ENCODE measurements at places on chromosomes 1 and 21. TPM values are rescaled to one million over a fixed set of nuclear protein-coding genes. Genes with fewer than 3 reads are reported as not detected.

GRCh38 chr1:223487887-223488259 is 94.7 kb downstream of the CCDC185 start:
- no peak for DNase-seq

- DNase-seq: no peak
Observed at GRCh38 chr1:39061951-39062350, 35.8 kb downstream of the NDUFS5 start.

DNA sequence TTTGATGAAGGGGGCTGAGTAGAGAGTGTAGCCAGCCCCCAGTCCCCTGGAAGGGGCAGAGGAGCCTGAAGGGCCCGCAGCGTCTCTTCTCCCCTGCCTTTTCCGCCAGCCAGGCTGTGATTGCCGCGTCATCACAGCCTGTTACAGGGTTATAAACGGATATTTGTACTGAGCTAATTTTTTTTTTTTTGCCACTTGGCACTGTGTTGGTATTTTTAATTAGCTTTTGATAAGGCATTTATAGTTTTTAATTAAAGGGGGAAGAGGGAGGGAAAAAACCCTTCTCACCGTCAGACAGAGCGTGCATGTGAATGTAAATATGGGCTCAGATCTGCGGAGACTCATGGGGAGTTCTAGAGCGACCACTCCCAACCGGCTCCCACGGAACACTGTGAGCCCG is 97.7 kb upstream of the ACTL8 start:
- no peak for DNase-seq

DNA sequence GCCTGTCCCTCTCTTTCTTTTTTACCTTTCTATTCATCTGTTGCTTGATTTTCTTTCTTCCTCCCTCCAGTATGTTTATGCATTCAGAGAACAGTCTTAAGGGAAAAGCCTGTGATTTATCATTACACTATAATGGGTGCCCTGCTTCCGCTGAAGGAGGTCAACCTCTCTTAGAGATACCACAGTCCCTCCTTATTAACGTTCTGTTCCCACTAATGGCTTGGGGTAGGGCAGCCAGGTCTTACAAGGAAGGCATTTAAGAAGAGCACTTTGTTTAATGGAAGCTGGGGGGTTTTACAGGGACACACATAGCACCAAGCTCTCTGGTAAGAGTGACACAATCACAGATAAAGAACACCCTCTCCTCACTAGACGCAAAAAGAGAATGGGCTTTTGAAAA is 523.5 kb downstream of the NUF2 start:
- DNase-seq: no peak

DNA sequence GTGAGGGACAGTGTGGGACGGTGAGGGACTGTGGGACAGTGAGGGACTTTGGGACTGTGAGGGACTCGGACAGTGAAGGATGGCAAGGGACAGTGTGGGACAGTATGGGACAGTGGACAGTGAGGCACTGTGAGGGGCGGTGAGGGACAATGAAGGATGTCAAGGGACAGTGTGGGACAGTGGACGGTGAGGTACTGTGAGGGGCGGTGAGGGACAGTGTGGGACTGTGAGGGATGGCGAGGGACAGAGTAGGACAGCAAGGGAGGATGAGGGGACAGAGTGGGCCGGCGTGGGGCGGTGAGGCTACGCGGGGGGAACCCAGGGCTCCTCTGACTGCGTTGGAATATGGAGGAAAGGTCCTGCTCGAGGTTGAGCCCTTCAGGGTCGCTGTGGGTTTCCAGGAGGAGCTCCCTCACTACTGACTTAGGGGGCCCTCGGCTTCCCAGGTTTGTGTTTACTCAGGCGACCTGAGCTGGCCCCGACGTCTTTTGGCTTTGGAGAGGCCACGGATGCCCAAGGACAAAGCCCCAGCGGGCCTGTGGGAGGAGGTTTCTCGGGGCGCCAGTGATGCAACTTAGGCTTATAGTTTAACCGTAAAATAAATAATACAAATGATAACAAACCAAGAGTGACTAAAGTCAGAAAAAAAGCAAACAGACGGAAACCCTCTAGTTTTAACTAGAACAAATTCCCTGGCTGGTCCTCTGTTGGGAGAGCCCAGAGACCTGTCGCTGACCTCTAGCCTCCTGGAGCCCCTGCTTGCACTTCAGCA is 1.1 kb upstream of the ERRFI1 start:
- DNase-seq: no peak

GRCh38 chr1:201665036-201665435 is 126.1 kb downstream of the NAV1 start:
- DNase-seq: no peak

- DNase-seq: no peak
Observed at GRCh38 chr1:52140633-52141512, 1.0 kb upstream of the ZFYVE9 start.

- no peak for DNase-seq
Observed at GRCh38 chr1:160777486-160778089, 18.4 kb upstream of the LY9 start.

- no peak for DNase-seq
Observed at GRCh38 chr1:206698011-206698410, 13.3 kb downstream of the MAPKAPK2 start.

DNA sequence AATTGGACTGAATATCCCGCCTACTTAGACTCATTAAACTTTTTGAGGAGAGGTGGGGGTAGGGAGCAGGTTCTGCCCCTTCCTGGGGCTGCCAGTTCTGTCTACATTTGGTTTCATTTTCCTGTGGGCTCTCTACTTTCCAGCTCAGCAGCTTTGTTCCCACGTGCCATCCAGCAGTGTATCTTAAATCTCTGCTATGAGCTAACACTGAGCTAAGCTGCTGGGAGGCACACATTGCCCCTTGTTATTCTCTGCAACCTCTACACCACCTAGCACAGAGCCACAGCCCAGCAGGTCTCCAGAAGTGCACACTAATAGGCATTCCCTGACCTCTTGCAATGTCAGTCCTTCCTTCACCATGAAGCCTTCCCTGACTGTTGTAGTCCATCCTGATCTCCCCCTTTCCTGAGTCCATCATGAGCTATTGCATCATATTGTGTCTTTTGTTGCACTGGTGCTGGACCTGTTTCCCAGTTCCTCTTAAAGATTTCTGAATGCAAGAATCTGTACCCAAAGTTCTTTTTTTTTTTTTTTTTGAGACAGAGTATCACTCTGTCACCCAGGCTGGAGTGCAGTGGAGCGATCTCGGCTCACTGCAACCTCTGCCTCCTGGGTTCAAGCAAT is 28.7 kb upstream of the NRDC start:
- DNase-seq: no peak

GRCh38 chr1:108886292-108886691 is 9.5 kb downstream of the GPSM2 start:
- DNase-seq: no peak

GRCh38 chr1:22773981-22774832 is 63.6 kb downstream of the EPHB2 start:
- peak; percentile 74 for DNase-seq

DNA sequence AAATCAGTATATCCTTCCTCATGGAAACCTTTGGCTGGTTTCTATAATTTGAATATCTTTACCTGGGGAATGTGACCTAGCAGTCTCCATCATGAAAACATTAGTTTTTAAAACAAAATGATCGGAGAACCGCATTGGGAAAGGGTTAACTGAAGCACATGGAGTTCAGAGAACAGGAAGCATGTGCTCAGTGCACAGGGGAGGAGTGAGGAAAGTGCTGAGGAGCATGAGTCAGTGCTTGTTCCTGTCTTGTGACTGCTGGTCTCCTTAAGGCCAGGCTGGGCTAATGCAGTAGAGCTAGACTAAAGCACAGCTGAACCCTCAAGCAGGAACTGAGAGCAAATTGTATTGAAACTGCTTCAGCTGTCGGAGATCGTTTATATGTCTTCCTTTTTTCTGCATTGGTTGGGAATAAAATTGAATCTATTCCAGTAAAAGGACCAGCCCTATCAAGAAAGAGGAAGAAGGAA is 5.8 kb downstream of the IFI16 start:
- no peak for DNase-seq

DNA sequence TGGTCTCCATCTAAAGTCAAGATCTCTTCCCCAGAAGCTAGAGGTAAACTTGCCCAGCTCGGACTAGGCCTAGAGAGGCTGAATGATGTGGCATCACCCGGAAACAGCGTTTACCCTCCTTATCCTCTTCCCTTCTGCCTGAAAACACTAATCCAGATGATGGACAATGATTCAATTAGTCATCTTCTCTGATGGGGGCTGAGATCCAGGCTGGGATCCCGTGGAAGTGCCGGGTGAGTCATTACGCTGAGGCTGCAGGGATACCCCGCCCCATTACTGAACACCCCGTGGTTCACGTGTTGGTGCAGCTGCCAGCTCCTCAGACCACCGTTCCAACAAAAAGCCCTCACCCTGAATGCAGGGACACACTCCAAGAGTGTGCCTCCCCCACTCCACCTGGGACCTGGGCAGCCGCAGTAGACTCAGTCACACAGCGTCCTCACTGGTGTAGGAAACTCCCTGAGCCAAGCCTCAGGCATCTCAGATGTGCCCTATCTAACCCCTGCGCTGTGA is 2.0 kb downstream of the S100A6 start:
- no peak for DNase-seq

DNA sequence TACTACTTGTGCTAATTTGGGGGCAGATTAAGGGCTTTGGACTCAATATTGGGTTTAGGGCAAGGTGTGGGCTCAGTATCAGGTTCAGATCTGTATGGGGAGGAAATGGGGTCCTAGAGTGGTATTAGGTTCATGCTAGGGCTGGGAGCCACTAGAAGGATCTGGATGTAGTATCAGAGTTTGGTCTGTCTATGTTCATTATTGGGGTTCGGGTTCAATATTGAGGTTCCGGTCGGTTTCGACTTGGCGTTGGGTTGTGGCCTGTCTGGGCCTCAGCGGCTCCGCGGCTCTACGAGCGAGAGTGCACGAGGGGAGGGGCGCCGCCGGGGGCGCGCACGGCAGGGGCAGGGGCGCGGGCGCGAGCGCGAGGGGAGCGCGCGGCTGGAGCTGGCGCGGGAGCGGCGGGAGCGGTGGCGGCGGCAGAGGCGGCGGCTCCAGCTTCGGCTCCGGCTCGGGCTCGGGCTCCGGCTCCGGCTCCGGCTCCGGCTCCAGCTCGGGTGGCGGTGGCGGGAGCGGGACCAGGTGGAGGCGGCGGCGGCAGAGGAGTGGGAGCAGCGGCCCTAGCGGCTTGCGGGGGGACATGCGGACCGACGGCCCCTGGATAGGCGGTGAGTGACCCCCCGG is at the start of gene PTPRF:
Gene PTPRF (plus strand): TSS at position 401 of the 624 bp plus-strand sequence. CDS start 14,193 bp downstream, outside the sequence.
- no peak for DNase-seq

- DNase-seq: no peak
Observed at GRCh38 chr1:1974834-1975233, 28.8 kb downstream of the CFAP74 start.

DNA sequence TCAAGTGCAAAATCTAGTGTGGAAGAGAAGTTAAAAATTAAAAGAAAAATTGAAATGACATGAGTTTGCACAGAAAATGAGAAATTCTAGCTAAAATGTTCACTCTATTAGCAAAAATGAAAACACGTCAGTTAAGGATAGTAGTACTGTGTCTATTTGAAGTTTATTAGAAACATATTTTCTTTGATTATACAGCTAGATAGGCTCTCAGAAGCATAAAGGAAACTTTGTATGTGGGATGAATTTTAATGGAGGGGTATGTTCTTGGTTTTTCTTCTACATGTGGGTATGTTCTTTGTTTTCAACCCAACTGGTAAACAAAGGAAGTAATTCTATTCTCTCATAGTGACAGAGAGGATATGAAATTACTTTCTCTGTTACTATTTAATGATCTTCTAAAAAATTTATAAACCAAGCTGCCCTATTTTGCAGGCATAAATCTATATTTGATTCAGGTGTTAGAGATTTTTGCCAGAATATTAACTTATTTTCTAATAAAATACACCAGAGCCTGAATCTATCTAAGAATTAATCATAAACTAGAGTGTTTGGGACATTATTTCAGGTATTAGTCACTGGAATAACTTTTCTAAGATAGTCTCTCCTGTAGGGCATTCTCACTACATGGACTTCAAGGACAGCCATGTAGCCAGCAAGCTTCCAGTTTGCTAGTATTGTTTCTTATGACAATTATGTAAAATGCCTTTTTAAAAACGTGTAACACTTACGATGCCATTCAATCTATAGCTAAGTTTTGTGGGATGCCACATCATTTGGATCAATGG is 15.8 kb downstream of the GPSM2 start:
- DNase-seq: no peak

- DNase-seq: peak; percentile 54
Observed at GRCh38 chr1:119954476-119955422, 58.4 kb upstream of the ADAM30 start.

DNA sequence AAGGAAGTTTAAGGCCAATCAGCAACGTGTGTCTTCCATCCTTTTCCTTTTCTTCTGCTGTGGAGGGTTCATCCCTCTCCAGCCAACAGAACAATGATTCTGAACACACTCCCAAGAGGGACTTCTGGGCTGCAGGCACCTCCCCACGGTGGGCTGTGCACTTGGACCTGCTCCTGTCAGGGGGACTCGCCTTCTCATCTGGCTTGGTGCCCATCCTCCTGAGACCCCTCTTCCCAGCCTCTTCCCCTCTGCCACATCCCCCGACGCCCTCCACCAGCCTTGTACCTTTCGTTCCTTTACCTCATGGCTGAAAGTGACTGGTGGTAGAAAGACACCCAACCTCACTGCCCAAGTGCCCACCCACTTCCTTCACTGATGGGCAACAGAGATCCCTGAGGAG is 26.0 kb upstream of the SLAMF9 start:
- no peak for DNase-seq

DNA sequence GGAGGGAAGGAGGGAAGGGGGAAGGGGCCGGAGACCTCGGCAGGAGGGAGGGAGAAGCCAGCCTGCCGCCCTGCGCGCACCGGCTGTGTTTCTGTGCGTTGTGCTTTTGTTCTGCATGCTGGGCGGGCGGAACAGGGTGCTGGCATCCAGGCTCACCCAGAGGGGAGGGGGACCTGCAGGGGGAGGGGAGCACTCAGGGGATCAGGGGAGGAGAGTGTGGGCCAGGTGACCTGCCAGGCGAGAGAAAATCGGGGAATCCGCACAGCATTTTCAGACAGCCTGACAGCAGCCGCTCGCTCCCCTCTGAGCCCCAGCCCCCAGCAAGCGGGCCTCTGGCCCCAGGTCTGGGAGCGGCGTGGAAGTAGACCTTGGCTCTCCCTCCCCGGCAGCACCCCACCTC is 54.7 kb downstream of the RIPK4 start:
- DNase-seq: no peak

- DNase-seq: no peak
Observed at GRCh38 chr1:234208351-234208750, 164.9 kb upstream of the COA6 start.

GRCh38 chr1:213061263-213061662 is 10.2 kb downstream of the RPS6KC1 start:
- DNase-seq: no peak

GRCh38 chr1:210900079-210900478 is 233.9 kb downstream of the KCNH1 start:
- no peak for DNase-seq

- DNase-seq: no peak
Observed at GRCh38 chr1:212903664-212904063, 45.6 kb downstream of the FLVCR1 start.

GRCh38 chr1:3018051-3018471 is 3.2 kb upstream of the ACTRT2 start:
- DNase-seq: no peak

GRCh38 chr1:106063510-106063909 is 993.0 kb upstream of the PRMT6 start:
- DNase-seq: no peak

- no peak for DNase-seq
Observed at GRCh38 chr1:213221209-213221608, 170.2 kb downstream of the RPS6KC1 start.

HES4 gene
- 11.1 TPM for polyA plus RNA-seq

ITSN1 gene
- 48.7 TPM for polyA plus RNA-seq

PLPP3 gene
- 128 TPM for polyA plus RNA-seq

CHRNB2 gene
- 0.68 TPM for polyA plus RNA-seq

NTMT2 gene
- polyA plus RNA-seq: not detected

INAVA gene
- 25.7 TPM for polyA plus RNA-seq

TMEM200B gene
- 10.2 TPM for polyA plus RNA-seq

C4BPA gene
- polyA plus RNA-seq: 0.24 TPM

Data from right lung (tissue), 10 donors.